ENCODE measurements at places on chromosomes 6 and 20.
A peak's percentile ranks its signal among the peaks of the same experiment; 100 is the strongest.

DNA sequence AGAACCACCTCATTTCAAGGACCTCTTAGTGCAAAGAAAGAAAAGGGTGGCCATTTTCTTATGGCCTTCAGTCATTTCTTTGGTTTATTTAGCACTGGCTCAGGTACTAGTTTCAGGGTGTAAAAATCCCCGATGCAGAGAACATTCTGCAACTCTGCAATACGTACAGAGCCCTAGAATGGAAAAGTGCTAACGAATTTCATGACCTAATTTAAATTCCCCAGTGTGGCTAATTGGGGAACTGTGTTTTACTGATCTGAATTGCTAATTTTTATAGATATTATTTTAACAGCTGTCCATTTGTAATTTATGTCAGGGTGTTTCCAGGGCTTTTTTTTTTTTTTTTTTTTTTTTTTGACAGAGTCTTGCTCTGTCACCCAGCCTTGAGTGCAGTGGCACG lies 160.7 kb downstream of the UST start:
- DNase-seq, result no peak

DNA sequence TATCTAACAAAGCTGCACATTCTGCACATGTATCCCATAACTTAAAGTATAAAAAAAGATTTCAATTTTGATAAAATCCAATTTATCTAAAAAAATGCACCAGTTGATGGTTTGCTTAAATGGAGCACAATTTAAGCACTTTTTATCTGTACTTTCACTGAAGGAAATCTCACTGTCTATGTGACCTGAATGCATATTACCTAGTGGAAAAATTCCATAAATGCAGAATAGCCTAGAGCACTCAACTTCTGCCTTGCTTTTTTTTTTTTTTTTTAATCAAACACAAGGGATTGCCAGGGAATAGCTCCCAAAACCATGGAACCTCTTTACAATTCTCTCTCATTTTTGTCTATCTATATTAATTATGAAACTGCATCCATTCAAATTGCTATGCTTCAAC lies 80.4 kb downstream of the RFPL4B start:
- no peak for DNase-seq

GRCh38 chr6:134249759-134250602 lies 67.9 kb downstream of the SGK1 start:
- no peak for DNase-seq

GRCh38 chr20:51457533-51457932 lies 85.0 kb downstream of the NFATC2 start:
- no peak for DNase-seq

DNA sequence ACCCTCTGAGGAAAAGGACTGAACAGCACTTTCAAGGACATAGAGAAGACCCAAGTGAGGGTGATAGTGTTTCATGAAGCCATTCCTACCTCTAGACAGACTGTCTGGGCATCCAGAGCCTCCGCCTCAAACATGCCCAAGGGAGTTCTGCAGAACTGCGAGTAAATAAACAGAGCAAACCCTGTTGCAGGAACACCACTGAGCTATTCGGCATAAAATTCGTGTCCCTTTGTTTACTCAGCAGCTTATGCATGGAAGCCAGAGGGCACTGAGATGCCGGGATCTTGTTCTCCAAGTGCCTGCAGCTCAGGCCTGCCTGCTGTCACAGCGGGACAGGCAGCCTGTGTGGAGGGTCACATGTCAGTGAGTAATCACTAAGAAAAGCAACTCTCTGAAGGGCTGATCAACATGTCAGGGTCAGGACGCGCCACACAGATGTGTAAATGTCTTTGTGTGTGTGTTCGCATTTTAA lies 164.9 kb upstream of the HEY2 start:
- no peak for DNase-seq

DNA sequence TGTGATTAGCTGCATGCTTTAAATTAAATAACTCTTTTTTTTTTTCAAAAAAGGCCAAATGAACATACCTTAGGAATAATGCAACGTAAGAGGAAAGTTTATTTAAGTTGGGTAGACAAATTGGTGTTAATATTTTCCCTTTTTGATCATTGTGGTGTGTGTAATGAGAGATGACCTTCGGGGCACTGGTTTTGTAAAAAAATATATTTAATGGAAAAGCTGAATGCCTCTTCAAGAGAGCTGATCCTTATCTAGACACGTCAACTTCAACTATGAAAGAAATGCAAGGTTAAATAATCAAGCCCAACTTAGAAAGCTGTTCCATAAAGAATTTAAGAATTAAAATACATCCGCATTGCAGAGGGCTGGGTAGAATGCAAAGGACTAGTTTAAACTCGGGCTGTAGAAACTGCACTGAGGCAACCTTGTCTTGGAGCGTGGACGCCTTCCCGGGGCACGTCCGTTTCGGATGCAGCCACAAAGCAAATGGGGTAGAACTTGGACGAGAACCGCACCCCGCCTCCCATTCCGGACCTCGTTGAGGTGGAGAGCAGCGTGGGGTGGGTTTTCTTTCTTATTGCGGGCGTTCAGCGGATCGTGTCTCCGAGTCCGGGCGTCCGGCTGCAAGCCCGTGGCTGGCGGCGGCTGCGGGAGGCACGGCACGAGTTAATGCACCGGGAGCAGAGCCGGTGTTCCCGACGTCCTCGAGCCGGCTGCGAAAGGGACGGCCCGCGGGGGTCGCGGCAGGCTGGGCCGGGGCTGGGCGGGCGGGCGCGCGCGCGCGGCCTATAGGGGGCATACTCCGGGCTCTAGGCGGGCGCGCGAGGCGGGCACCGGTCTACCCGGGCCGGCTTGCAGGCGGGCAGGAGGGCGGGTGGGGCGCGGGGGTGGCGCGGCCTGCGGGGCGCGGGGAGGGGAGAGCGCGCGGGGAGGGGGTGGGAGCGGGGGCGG lies 1.9 kb downstream of the JARID2 start:
- peak; percentile 54 for DNase-seq

DNA sequence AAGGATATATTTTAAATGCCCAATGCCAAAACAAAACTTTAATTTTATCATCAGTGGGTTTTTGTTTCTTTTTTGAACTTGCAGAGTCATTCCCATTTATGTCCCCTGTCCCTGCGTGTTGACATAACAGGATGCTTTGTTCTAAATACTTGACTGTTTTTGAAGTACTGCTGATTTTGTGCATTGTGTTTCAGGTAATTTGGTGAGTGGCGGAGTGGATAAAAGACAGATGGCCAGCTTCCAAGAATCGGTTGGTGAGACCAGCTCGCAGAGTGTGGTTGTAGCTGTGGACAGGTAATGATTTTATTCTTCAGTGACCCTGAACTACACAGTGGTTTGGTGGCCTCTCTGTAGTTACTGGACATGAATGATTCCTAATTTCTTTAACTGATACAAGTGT lies 50.5 kb upstream of the CSE1L start:
- no peak for DNase-seq

- DNase-seq, result no peak
Observed at GRCh38 chr6:149109397-149110070, 208.0 kb upstream of the TAB2 start.

GRCh38 chr6:40180271-40180670 lies 246.0 kb upstream of the MOCS1 start:
- no peak for DNase-seq

GRCh38 chr6:129485746-129486145 lies 224.2 kb downstream of the ARHGAP18 start:
- no peak for DNase-seq
